Amygdala (tissue), 56 donors: ENCODE measurements at places on chromosomes 7 and 10.

DNA sequence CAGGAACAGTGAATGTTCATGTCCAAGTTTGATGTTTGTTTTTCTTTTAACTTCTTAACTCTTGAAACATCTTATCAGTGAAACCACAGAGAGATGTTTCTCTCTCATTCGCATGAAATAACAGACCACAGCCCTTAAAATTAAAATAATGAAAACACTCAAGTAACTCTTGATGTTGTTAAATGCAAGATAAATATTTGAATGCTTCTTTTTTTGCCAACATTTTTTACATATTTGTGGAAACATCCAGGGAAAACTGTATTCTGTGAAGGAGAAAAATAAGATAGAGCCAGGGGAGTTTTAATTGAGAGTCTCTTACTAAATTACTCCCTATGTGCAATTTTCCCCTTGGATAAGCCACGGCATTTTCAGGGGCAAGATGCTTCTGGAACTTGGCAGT lies 361.8 kb upstream of the MGMT start:
- no peak for DNase-seq

- DNase-seq: no peak
Measured at GRCh38 chr10:109915566-109915965, 7.7 kb downstream of the XPNPEP1 start.

GRCh38 chr10:108749042-108749441 lies 1174.3 kb downstream of the XPNPEP1 start:
- DNase-seq: no peak

- DNase-seq: peak; percentile 30
Measured at GRCh38 chr10:26437637-26438461, at the start of gene APBB1IP. TSS of gene APBB1IP (plus strand) at chr10:26438341. CDS start at chr10:26492327, 53,986 bp downstream.

GRCh38 chr7:27198138-27198841 lies 1.6 kb downstream of the HOXA13 start:
- DNase-seq: no peak

DNA sequence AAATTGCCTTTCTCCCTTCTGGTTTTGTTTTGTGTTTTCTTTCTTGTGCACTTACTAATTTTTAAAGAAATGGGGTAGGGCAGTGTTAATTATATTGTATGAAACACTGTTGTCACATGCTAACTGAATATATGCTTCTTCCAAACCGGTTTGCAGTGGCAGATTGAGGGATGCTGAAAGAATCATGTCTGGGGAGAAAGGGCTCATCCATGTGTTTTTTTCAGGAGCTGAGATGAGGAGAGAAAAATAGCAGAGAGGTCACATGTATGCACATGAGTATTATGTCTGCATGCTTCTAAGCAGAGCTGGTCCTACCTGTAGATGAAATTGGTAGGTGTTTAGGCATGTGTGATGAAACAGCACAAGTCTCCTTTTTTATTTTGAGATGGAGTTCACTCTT lies 17.0 kb downstream of the SORCS3 start:
- DNase-seq: no peak

- no peak for DNase-seq
Measured at GRCh38 chr7:113801751-113802150, 117.1 kb downstream of the PPP1R3A start.

DNA sequence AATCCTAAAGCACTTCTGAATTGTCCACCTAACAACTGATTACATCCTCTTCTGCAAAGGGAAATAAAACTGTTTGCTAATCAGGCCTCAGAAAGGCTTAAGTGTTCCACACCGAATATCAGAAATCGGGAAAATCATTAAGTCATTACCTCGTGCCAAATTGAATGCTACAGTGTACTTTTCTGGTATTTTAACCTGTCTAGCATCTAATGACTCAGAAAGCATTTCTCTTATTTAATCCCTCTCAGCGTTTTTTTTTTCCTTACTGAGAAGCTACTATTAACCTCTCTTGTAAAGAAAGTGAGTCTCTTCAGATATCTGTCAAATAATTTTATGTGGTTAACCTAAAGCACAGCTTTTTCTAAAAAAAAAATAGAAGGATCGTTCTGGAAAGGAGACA lies 28.6 kb downstream of the VIM start:
- DNase-seq: no peak

DNA sequence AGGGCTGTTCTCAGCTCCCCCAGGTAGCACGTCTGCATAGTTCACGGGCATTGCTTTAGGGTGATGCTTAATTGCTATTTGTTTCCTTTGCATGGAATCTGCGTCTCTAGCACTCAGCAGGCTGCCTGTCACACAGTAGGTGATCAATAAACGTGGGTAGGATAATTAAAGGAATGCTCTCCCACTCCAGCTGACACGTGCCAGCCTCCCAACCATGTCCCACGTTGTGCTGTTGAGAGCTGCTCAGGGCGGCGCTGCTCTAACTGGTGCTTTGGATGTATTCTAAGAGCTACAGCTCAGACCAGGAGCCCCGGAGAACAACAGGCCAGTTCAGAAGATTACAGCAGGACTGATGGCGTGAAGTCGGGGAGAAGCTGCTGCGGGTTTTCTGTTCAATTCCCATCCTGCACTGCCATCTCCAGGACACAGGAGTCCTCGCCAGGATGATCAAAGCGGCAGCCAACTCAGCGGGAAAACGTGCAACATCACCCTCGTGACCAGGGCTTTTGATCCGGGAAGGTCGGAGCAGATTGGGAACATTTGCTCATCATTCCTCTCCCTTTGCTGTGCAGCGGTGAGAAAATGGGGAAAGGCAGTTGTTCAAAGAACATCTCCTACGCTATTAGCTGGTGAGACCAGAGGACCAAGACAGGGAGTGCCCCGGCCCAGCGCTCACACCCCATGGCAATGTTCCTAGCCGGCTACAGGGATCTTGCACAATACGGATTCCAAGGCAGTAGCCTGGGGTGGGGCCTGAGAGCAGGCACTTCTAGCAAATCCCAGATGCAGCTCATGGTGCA lies 50.5 kb upstream of the FOXK1 start:
- peak; percentile 73 for DNase-seq

- DNase-seq: no peak
Measured at GRCh38 chr10:92970301-92971070, 90.1 kb upstream of the CYP26C1 start.

GRCh38 chr10:106938513-106938912 lies 226.0 kb downstream of the SORCS1 start:
- DNase-seq: no peak

DNA sequence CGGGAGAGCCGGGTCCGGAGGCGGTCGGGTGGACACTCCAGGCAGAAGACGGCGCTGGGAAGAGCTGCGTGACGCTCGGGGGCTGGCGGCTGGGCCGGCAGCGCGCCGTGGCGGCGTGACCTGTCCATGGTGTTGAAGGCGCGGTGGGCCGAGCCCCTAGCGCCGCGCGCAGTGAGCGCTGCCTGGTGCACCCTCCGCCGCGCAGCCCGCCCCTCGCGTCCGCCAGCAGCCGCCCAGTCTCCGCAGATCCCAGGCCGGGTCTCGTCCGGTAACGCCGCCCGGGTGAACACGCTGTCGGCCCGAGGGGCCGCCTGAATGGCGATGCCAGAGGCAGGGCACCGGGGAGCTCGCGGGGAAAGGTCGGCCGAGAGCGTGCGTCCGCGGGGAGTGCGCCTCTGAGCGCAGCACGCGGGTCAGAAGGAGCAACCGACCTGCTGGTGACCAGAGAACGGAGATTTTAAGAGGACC lies 657 bp upstream of the TMEM178B start:
- DNase-seq: peak; percentile 48

GRCh38 chr7:151889406-151890354 lies 12.8 kb upstream of the PRKAG2 start:
- no peak for DNase-seq

DNA sequence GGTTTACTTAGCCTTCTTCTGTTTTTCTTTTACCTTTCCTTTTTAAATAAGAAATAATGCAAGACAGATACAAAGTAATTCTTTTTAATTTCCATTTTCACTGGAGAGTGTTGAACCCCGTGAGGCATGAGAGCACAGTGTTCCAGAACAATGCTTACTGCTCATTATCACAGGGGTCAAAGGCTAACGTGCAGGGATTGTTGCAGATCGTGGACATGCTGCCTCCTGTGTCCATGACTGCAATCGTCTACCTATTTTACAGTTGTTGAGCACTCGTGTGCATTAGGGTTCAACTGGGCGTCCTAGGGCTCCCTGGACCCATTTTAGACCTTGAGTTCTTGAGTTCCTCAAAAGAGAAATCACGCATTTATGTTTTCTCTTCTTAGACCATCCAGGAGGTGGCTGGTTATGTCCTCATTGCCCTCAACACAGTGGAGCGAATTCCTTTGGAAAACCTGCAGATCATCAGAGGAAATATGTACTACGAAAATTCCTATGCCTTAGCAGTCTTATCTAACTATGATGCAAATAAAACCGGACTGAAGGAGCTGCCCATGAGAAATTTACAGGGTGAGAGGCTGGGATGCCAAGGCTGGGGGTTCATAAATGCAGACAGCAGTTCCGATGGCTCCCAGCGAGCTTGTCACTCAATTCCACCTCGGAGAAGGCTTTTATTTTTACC lies 124.2 kb downstream of the EGFR start:
- no peak for DNase-seq

DNA sequence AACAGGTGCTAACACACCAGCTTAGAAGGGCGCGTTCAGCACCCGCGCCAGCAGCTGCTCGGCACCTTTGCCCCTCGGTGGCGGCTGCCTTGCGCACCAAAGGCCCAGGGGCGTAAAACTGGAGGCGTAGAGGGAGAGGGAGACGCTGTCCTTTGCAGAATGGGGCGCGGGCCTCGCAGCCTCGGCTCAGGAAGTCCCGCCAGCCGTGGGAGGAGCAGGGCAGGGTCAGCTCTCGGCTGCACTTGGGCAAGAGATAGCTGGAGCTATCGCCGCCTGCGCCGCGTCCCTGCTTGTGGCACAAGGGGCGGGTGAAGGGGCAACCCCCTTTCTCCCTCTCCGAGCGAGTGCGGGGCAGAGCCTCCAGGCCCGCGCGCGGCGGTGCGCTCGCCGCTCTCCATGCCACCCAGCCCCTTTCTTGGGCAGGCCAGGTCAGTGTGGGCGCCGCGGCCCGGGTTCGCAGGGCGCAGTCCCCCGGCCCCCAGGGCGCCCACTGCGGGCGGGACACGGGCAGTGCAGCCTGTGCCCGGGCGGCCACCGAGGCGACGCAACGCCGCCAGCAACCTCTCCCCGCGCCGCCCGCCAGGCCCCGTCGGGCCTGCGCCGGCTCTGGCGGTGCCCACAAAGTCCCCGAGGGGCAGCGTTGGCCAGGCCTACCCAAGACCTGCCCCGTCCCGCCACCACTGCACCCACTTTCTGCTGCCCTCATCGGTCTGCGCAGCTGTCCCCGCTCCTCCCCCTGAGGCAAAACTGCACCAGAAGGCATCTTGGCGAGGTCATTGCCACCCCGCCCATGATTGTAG lies 4.1 kb downstream of the NEUROD6 start:
- DNase-seq: no peak

DNA sequence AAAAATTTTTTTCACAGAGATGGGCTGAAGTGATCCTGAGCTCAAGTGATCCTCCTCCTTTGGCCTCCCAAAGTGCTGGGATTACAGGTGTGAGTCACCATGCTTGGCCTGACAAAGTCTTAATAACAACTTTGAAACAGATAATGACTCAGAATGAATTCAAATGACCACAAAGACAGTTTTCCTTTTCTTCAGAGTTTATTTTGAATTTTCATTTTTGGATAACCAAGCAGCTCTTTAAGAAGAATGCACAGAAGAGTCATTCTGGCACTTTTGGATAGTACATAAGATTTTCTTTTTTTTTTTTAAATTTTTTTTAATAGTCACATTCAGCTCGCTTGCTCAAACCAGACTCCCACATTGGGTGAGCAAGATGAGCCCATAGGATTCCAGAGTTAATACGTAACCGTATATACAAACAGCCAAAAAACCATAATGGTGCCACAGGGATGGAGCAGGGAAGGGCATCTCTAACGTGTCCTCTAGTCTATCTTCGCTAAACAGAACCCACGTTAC lies 43.0 kb upstream of the NMT2 start:
- no peak for DNase-seq

GRCh38 chr10:104197364-104197763 lies 34.8 kb downstream of the CFAP43 start:
- DNase-seq: no peak

- no peak for DNase-seq
Measured at GRCh38 chr7:18978108-18978495, 139.3 kb downstream of the TWIST1 start.

DNA sequence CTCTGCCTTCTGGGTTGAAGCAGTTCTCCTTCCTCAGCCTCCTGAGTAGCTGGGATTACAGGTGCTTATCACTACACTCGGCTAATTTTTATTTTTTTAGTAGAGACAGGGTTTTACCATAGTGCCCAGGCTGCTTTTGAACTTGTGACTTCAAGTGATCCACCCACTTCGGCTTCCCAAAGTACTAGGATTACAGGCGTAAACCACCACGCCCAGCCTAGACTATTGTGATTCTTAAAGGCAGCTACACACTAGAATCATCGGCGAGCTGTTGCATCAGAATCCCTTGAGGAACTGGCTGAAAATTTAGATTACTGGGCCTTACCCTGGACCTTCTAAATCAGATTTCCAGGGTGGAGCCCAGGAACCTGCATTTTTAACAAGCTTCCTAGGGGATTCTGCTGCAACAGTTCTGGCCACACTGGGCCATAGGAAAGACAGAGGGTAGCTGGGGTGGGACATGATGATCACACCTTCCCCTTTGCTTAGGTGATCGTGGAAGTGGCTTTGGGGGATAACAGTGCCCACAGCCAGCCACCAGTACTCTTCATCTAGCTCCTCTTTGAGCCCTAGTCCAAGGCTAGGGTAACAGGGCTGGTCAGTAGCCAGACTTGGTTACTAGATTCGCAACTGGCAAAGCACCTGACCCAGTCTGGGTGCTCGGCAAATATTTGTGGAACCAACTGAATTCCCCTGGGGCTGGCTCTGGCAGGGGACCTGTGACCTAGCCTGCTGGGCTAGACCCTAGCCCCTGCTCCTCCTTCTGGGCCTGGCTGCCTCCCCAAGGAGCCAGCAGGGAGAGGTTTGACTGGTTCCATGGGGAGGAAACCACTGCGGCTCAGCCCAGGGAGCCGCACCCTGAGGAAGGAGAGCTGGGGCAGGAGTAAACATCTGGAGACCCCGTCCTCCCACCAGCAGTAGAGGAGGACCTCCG lies 67.1 kb upstream of the DUSP5 start:
- DNase-seq: no peak

GRCh38 chr10:129761981-129762956 lies 201.8 kb downstream of the EBF3 start:
- DNase-seq: no peak

GRCh38 chr10:100520811-100521210 lies 1.1 kb upstream of the SEC31B start:
- no peak for DNase-seq
